ENCODE measurements at places on chromosomes 11 and 22.

- no peak for DNase-seq
Measured at GRCh38 chr11:9074338-9075029, 16.9 kb downstream of the SCUBE2 start.

- DNase-seq, result no peak
Measured at GRCh38 chr11:93166194-93166593, 31.6 kb downstream of the SLC36A4 start.

DNA sequence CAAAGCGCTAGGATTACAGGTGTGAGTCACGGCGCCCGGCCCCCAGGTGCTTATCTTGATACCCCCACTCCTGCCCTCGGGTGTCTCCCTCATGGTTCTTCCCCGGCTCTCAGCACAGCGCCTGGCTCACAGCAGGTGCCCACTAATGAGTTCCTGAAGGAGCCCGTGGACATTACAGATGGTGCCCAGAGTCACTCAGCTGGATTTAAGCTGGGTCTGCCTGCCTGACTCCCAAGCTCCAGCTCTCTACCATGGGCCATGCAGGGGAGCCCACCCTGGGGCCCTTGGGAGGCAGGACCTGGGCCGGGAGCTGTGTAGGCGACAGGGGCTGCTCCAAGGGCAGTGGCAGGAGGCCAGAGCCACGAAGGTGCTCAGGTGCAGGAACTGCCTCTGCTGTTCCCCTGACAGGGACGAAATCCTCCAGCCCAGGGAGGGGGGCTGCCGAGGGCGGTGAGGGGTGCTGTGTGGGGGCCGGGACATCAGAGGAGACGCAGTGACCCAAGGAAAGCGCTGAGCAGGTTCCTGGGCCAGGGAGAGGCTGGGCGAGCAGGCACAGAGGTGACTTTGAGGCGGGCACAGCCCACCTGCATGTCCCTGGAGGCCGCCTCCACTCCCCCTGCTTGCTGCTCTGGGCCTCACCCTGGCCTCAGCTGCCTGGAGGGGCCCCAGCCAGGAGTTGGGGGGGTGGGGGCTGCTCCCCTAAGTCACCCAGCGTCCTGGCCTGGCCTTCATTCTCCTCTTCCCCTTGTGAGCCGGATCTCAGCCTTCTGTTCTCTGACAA is 14.6 kb upstream of the FLRT1 start:
- no peak for DNase-seq

DNA sequence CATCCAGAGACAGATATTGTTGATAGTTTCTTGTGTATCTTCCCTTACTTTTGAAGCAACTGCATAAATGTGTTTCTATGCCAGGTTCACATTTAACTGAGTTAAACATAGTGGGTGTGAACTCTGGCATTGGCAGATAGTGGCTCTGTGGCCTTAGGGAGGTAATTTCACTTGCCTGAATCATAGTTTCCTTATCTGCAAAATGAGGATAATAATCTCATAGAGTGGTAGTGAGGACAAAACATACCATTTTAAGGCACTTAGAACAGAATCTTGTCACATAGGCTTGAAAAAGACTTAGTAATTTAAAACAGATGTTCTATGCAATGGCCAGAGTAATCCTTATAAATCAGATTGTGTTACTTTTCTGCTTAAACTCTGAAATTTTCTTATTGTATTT is 56.4 kb upstream of the SYN3 start:
- no peak for DNase-seq

DNA sequence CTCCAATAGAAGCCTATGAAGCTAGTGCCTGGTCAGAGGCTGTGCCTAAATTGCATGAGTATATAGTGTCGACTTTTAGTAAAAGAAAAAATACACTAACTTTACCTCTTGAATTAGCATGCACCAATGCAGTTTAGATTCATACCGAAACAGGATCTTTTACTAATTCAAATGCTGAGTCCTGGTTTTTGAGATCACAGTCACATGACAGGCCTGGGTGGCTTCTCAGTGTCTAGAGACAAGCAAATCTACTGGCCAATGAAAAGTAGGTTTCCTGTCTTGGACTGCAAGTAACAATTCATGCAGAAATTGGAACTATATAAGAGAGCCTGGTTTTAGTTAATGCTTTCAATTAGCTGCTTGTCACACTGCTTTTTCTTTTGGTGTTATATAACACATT is 7.2 kb downstream of the ARHGEF12 start:
- DNase-seq, result no peak

- peak; percentile 60 for DNase-seq
Measured at GRCh38 chr22:46894081-46894671, 131.7 kb downstream of the TBC1D22A start.

GRCh38 chr22:24164940-24165339 is 16.3 kb upstream of the SUSD2 start:
- DNase-seq, result no peak

- no peak for DNase-seq
Measured at GRCh38 chr11:95512177-95512576, 277.4 kb downstream of the FAM76B start.
